ENCODE measurements at places on chromosomes 16 and 17. TPM values are rescaled to one million over a fixed set of nuclear protein-coding genes. Genes with fewer than 3 reads are reported as not detected.
A peak's percentile ranks its signal among the peaks of the same experiment; 100 is the strongest.

The PTGES3L gene
- total RNA-seq = 0.41 TPM

DNA sequence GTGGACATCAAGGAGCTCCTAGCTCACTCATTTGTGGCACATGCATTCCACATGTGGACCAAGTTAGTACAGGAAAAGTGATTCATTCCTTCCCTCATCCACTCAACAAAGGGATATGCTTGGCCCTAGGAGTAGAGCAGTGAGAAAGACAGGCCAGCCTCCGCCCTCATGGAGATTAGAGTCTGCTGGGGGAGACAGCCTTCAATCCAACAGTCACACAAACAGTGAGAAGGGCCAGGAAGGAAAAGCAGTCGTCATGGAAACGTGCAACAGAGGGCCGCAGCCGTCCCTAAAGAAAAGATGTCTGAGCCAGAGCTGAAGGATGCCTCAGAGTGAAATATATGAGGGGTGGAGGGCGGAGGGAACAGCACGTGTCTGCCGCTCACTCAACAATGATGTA lies 109.9 kb downstream of the VPS53 start:
- H3K4me3 ChIP-seq = no peak overlapping the region
- no peak for DNase-seq
- no peaks in the 10 kb centered on the region for H3K4me1 ChIP-seq
- peaks cover 9% of the 10 kb centered on the region for H3K36me3 ChIP-seq

GRCh38 chr16:22284637-22285036 lies 12.6 kb upstream of the POLR3E start:
- H3K4me1 ChIP-seq = no peaks in the 10 kb centered on the region
- no peak overlapping the region for H3K4me3 ChIP-seq
- no peak overlapping the region for H3K27ac ChIP-seq
- H3K36me3 ChIP-seq = peaks cover 29% of the 10 kb centered on the region

The TRAF7 gene
- total RNA-seq = 31.3 TPM

DNA sequence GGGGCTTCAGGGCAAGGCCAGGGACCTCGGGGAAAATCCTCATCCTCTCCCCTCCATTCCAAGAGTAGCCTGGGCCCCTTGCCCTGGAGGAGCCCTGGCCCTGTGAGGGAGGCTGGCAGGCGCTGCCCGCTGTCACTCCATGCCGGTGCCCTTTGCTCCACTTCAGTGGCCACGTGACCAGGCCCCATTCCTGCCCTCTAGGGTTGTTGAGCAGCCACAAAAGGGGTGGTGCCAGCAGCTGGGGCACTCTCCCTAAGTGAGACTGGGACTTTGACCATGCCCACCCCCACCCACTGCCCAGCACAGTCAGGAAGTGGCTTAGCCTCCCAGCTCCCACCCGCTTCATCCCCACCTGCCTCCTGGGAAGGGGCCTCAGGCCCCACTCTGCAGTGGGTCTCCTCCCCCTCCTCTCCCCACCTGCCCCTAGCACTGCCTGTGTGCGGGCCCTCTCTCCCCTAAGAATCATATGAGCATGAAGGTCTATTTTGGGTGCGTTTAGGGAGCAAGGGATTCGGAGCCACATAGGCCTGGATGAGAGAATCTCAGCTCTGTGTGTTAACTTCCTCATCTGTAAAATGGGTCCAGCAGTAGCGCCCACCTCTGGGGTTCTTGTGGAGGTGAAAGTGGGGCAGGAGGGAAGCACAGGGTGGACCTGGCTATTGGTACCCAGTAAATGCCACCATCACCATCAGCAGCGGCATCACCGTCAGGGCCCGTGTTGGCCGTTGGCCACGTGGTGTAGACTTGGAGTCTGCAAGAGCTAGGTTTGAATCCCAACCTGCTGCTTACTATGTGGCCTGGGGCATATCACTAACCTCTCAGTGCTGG lies 7.2 kb downstream of the PDK2 start:
- no peaks in the 10 kb centered on the region for H3K27me3 ChIP-seq
- peaks cover 15% of the 10 kb centered on the region for H3K36me3 ChIP-seq
- peaks cover 12% of the 10 kb centered on the region for H3K4me1 ChIP-seq

DNA sequence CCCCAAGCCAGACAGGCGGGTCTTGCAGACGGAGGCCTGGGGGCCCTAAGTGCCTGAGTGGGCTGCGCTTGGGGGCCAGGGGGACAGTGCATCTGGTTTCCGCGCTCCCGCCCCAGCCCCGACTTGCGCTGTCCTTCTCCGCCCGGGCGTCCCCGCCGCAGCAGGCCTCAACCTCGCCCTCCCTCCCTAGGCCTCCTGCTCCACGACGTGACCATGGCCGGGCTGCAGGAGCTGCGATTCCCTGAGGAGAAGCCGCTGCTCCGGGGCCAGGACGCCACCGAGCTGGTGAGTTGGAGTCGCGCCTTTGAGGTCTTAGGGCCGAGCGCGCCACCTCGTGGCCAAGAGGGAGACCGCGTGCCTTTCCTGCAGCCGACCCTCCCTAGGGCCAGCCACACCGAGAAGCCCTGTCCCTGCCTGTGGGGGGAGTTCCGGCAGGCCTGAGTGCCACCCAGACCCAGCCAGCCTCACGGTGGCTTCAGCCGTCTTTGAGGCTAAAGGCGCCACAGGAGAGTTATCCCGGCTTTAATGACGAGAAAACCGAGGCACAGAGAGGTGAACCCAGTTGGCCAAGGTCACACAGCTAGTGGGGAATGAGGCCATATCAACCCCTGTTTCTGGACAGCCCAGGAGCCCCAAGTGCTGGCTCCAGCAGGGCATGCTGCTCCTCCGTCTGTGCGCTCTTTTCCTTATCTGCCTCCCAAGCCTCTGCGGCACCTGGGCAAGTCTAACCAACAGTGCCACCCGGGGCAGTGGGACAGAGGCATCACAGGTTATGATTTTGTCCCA lies 12.2 kb upstream of the NDRG4 start:
- DNase-seq = peak; percentile 67
- no peaks in the 10 kb centered on the region for H3K36me3 ChIP-seq
- no peak overlapping the region for H3K4me3 ChIP-seq
- H3K4me1 ChIP-seq = peaks cover 7% of the 10 kb centered on the region
- no peak overlapping the region for H3K27ac ChIP-seq

DNA sequence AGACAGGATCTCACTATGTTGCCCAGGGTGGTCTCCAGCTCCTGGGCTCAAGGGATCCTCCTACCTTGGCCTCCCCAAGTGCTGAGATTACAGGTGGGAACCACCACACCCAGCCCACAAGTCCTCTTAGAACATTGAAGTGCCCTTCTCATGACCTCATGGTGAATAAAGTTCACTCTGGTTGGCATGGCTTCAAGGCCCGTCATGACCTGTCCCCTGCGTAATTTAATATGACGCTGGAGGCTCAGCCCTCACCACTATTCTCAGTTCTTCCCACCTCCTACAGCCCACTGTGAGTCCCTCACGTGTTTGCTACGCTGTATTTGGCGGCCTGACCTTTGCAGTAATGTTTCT lies 1.9 kb downstream of the ENDOV start:
- H3K4me3 ChIP-seq = no peak overlapping the region
- H3K27me3 ChIP-seq = no peaks in the 10 kb centered on the region
- H3K36me3 ChIP-seq = peaks cover 6% of the 10 kb centered on the region
- no peak for DNase-seq

The SMIM36 gene
- total RNA-seq = not detected

The SLC16A6 gene
- 4.4 TPM for total RNA-seq

The TPSB2 gene
- not detected for total RNA-seq

GRCh38 chr16:24509536-24509935 lies 29.8 kb upstream of the RBBP6 start:
- no peaks in the 10 kb centered on the region for H3K36me3 ChIP-seq
- no peak for DNase-seq
- H3K27ac ChIP-seq = no peak overlapping the region

DNA sequence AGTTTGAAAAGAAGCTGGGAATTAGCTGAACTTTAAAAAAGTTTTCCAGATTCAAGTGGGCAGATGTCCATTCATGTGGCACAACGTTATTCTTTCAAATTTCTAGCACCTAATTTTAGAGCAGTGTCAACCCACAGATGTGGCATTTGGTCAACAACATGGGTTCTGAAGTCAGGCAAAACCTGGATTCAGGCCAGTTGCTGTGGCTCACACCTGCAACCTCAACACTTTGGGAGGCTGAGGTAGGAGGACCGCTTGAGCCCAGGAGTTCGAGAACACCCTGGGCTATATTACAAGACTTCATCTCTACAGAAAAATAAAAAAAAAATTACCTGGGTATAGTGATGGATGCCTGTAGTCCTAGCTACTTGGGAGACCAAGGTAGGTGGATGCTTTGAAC lies 380.2 kb upstream of the SALL1 start:
- H3K4me3 ChIP-seq = no peak overlapping the region
- no peak overlapping the region for H3K27ac ChIP-seq
- DNase-seq = no peak
- no peaks in the 10 kb centered on the region for H3K27me3 ChIP-seq
- H3K36me3 ChIP-seq = no peaks in the 10 kb centered on the region

DNA sequence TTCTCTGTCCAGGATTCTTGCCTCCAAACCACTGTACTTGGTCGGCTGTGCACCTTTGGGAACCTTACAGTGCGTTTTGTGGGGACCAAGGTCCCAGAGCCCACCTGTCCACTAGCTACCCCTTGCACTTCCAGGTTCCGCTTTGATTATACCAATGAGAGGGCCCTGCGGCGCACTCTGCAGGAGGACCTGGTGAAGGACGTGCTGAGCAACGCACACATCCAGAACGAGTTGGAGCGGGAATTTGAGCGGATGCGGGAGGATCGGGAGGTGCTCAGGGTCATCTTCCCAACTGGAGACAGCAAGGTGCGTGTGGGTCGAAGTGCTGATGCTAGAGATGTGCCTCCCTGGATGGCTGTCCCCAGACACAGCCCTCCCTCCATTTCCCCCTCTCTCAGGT lies 18.8 kb downstream of the POLR2A start:
- DNase-seq = no peak
- H3K4me1 ChIP-seq = no peaks in the 10 kb centered on the region
- H3K4me3 ChIP-seq = no peak overlapping the region
- H3K27me3 ChIP-seq = no peaks in the 10 kb centered on the region
- H3K27ac ChIP-seq = no peak overlapping the region

GRCh38 chr16:47905771-47906170 lies 250.0 kb downstream of the ABCC12 start:
- H3K27me3 ChIP-seq = peaks cover 7% of the 10 kb centered on the region
- no peak overlapping the region for H3K4me3 ChIP-seq
- H3K4me1 ChIP-seq = no peaks in the 10 kb centered on the region
- no peaks in the 10 kb centered on the region for H3K36me3 ChIP-seq
- no peak for DNase-seq
- H3K27ac ChIP-seq = no peak overlapping the region

The GOSR1 gene
- 50.4 TPM for total RNA-seq

DNA sequence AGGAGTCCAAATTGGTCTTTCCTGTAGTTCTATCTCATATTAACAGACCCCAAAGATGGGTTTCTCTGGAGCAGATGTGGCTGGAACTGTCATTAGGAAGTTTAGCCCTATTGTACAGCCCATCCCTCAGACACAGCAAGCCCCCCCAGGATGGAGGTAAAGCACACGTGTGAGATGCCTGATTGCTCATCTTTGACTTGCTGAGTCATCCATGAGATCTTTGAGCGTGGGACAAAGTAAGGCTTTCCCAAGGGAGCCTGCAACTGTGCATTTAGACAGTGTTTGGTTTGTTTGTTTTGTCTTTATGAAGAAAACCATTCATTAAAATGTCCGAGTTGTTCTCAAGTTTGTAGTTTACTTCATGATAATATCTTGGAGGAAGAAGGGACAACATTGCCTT lies 145.3 kb upstream of the CDH13 start:
- DNase-seq = no peak
- no peaks in the 10 kb centered on the region for H3K27me3 ChIP-seq
- no peak overlapping the region for H3K27ac ChIP-seq
- no peak overlapping the region for H3K4me3 ChIP-seq

The KRT222 gene
- total RNA-seq = not detected

The GSPT1 gene
- total RNA-seq = 92.5 TPM

GRCh38 chr17:43679911-43680310 lies 18.2 kb upstream of the MEOX1 start:
- no peak for DNase-seq
- no peak overlapping the region for H3K27ac ChIP-seq
- no peak overlapping the region for H3K4me3 ChIP-seq
- no peaks in the 10 kb centered on the region for H3K36me3 ChIP-seq

- H3K4me3 ChIP-seq = no peak overlapping the region
- H3K27ac ChIP-seq = peak overlapping the region; percentile 3
- peak; percentile 46 for DNase-seq
- H3K4me1 ChIP-seq = peaks cover 26% of the 10 kb centered on the region
These were observed 17.8 kb downstream of the ST6GALNAC2 start for GRCh38 chr17:76567634-76568432.

GRCh38 chr17:17668775-17669579 lies 12.3 kb upstream of the RAI1 start:
- peaks cover 5% of the 10 kb centered on the region for H3K27me3 ChIP-seq
- no peak for DNase-seq
- H3K4me1 ChIP-seq = peaks cover 13% of the 10 kb centered on the region
- H3K36me3 ChIP-seq = no peaks in the 10 kb centered on the region

DNA sequence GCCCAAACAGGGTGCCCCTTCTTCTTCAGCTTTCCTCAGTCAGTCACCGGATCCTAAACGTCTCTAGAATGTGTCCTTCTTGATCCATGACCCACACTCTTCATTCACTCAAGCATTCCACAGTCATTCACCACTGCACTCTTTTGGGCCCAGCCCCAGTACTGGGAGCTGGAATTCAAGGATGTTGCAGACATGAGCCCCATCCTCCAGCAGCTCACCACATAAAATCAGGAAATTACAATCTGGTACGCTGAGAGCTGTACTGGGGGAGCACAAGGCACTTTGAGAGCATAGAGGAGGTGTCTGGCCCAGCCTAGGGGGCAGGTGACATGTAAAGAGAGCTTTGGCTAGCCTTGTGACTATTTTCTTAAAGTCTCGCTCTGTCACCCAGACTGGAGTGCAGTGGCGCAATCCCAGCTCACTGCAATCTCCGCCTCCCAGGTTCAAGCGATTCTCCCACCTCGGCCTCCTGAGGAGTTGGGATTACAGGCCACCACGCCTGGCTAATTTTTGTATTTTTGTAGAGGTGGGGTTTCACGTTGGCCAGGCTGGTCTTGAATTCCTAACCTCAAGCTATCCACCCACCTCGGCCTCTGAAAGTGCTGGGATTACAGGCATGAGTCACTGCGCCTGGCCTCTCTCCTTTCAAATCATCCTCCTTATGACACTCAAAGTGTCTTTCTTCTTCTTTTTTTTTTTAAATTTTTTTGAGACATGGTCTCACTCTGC lies 18.7 kb downstream of the CES4A start:
- no peak overlapping the region for H3K4me3 ChIP-seq
- no peaks in the 10 kb centered on the region for H3K36me3 ChIP-seq
- no peak overlapping the region for H3K27ac ChIP-seq

DNA sequence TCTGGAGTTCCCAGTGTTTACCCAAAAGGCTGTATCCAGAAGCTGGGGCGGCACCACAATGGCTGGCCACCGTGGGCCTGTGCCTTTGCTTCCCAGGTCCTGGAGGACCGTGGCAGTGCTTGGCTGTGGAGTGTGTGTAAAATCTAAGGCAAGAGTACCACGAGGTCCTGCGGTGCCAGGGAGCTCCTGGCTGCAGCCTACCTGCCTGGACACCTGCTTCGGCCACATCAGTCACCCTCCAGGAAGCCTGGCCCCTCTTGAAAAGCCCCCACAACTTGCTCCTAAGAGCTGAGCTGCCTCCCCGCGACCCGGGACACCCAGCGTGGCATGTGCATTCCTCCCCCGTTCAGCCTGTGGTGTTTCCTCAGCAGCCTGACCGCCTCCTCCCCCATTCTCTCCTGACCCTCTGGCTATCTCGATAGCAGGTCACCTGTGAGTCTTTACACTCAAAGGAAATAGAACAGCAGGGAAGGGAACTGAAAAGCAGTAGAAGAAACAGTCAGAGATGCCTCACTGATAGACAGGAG lies 7.9 kb downstream of the TIMM22 start:
- no peak overlapping the region for H3K27ac ChIP-seq
- no peaks in the 10 kb centered on the region for H3K27me3 ChIP-seq
- peaks cover 86% of the 10 kb centered on the region for H3K36me3 ChIP-seq
- no peaks in the 10 kb centered on the region for H3K4me1 ChIP-seq

The PRDM7 gene
- total RNA-seq = not detected

The USP6 gene
- total RNA-seq = 0.09 TPM

The FZD2 gene
- total RNA-seq = 0.20 TPM

The SLC16A5 gene
- total RNA-seq = 16.8 TPM
